ENCODE measurements at places on chromosomes 12 and 14.

DNA sequence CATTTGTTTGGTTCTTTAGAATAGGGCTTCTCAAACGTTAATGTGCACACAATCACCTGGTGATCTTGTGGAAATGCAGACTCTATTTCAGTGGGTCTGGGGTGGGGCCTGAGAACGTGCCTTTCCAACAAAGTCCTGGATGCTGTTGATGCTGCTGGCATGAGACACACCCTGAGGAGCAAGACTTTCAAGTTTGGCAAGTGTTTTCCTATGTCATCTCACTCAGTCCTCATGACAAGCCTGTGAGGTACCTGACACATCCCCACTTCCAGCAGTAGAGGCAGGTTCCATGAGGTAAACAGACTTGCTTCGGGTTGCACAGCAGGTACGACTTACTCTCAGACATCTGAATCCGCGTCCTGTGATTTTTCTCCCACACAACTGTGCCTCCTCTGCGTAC is 147.1 kb downstream of the MYRFL start:
- no peak for DNase-seq

DNA sequence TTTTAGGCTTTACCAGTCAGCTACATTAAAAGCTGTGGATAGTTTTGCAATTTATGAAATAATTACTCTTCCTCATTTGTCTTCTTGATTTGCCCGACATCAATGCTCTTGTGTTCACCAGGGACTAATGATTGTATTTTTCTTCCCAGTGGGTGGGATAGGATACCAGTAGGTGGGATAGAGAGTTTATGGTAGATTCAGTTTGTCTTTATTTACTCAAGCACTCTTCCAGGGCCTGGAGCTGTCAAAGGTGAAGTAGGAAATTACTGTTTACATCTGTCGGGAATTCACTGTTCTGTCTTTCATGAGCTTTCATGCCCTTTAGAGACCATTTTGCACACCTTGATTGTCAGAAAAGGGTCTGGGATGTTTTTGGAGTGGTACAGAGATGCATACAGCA is 36.6 kb downstream of the ETV6 start:
- DNase-seq = peak; percentile 59

- DNase-seq = no peak
Observed at GRCh38 chr12:33593753-33594152, 154.1 kb upstream of the SYT10 start.

DNA sequence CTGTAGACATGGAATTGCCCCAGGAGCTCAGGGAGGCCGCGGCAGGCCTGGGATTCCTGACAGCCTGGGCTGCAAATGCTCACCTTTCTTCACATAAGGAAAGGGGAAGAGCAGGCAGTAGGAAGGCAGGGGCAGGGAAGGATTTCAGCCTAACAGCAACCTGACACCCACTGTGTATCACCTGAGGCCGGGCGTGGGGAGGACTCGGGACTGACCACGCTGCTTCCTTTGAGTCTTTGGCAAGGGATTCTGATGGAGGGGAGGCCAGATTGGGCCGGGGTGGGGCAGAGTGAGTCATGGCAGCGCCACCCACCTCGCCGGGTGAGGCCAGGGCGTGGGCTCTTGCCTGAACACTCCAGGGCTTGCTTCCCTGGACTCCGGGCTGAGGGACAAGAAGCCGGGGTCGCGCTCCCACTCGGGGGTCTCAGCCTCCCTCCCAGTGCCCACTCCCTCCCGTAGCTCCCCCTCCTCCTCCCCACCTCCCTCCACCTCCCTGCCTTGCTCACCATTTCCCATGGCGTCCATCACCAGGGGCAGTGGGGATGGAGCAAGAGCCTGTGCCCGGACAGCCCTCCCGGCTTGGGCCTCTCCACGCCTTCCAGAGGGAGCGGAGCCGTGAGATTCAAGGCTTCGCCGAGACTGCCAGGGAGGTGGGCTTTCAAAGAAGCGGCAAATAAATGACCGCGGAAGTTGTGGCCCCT is 247.9 kb upstream of the RTL1 start:
- DNase-seq = no peak

GRCh38 chr12:51126297-51126696 is 42.9 kb upstream of the CSRNP2 start:
- no peak for DNase-seq

DNA sequence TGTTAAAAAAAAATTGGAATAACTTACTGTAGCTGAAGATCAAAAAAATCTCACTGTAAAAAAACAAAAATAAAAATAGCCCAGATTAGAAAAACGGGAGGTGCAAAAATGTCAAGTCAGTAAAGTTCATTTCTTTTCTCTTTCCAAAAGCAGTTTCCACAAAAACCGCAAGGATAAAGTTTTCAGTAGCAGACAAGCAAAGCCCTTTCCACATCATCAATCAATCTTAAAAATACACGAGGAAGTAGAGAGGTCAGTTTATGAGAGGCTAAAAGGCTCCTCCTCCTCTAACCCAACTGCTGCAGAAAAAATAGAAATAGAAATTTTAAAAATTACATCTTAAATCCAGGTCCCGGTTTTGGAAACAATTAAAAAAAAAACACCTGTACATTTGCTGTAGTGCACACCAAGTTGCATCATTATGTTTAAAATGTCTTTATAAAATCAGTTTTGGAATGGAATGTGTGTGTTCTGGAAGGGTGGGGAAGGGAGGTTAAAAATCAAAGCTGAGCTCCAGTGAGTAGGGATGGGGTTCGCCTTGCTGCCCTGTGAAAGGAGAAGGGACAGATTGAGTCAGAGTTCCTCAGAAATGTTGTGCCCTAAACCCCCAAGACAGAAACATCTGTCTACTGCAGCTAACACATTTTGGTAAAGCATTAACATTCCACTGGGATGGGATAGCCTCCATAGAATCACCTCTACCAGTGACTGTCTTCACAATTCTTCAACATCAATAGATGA is 5.8 kb downstream of the HNRNPC start:
- DNase-seq = no peak

DNA sequence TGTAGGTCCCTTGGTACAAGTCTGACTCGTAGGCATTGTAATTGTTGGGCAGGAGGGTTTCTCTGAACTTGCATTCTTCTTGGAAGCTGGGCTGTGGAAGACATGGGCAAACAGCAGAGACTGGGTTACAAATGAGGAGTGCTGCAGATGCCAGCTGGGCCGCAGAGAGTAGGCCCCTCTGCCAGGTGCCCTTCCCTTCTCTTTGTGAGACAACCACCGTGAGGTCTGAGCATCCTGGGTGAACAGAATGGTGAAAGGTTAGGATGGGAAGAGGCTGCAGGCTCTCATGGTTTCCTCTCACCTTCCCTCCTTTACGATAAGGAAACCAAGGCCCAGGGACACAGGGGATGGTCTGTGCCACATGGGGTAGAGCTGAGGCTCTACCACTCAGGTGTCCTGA is 11.3 kb downstream of the FGF6 start:
- DNase-seq = no peak

DNA sequence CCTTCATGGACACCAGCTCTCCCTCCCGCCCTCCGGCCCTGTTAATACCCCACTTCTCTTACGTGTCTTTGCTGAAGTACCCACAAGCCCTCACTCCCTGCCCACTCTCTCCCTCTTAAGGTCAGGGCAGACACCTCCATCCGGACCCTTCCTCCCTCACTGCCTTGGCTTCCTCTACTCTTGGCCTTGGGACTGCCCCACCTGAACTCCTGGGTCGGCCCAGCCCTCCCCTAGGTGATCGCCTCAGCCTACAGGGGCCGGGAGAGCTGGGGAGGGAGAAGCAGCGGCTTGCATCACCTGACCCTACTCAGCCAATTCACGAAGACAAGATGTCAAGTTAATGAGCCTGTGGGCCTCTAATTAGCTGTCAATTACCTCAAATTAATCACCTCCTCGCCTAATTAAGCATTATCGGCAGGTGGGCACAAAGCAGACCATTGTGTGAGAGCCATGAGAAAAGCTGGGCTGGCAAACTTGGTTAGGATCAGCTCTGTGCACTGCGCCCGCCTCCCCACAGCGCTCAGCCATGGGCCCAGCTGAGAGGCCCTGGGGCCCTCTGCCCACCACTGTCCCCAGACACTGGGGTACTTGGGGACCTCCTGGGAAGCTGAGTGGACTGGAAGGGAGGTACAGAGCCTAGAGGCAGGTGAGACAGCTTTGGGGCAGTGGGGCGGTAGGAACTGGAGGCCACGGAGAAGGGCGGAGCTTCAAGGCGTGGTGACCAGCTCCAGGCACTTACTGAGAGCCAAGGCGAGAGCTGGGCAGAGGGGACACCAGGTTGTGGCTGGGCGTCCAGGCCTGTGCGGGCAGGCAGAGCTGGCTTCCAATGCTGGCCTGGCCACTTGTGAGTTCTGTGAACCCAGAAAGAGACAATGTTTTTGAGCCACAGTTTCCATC is 25.1 kb upstream of the VSX2 start:
- DNase-seq = peak; percentile 51

- DNase-seq = no peak
Observed at GRCh38 chr14:90569201-90569600, 172.4 kb downstream of the CALM1 start.

GRCh38 chr12:124727922-124728321 is 135.7 kb downstream of the SCARB1 start:
- no peak for DNase-seq

DNA sequence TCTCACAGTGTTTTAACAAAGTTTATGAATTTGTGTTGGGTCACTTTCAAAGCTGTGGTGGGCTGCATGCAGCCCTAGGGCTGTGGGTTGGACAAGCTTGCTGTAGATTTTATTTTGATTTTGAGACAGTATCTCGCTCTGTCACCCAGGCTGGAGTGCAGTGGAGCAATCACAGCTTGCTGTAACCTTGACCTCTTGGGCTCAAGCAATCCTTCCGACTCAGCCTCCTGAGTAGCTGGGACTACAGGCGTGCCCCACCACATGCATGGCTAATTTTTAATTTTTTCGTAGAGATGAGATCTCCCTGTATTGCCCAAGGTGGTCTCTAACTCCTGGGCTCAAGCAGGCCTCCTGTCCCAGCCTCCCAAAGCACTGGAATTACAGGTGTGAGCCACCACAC is 5.4 kb downstream of the MARK3 start:
- DNase-seq = no peak

- no peak for DNase-seq
Observed at GRCh38 chr12:1665366-1665765, 25.5 kb upstream of the ADIPOR2 start.

DNA sequence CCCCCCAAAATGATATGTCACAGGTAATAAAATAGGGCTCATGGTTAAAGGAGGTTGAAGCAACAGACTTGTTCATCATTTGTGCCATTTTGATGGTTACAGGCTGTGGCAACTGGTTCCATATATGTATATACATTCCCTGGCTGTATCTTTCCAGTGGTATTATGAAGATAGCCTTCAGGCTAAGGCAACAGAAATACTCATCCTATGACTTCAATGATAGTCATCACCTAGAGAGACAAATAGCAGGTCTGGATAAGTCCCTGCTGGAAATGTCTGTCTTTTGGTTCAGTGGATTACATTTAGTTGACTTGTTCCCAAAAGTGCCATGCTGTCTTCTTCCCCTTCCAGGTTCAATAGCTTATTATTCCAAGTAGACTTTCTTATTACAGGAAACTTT is 997.4 kb downstream of the FLRT2 start:
- no peak for DNase-seq

GRCh38 chr12:16329594-16329993 is 17.9 kb upstream of the MGST1 start:
- no peak for DNase-seq
